ENCODE measurements at places on chromosomes 12 and 14.

DNA sequence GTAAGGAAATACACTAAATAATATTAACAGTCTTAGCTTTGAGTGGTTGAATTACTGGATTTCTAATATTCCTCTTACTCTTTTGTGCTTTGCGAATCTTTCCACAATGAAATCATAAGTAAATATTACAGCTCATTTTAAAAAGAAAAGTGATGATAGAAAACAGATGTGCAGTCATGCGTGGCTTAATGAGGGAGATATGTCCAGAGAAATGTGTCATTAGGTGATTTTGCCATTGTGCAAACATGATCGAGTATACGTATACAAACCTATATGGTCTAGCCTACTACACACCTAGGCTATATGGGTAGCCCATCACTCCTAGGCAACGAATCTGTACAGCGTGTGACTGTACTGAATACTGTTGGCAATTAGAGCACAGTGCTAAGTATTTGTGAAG lies 59.3 kb downstream of the SLC15A5 start:
- DNase-seq = no peak

DNA sequence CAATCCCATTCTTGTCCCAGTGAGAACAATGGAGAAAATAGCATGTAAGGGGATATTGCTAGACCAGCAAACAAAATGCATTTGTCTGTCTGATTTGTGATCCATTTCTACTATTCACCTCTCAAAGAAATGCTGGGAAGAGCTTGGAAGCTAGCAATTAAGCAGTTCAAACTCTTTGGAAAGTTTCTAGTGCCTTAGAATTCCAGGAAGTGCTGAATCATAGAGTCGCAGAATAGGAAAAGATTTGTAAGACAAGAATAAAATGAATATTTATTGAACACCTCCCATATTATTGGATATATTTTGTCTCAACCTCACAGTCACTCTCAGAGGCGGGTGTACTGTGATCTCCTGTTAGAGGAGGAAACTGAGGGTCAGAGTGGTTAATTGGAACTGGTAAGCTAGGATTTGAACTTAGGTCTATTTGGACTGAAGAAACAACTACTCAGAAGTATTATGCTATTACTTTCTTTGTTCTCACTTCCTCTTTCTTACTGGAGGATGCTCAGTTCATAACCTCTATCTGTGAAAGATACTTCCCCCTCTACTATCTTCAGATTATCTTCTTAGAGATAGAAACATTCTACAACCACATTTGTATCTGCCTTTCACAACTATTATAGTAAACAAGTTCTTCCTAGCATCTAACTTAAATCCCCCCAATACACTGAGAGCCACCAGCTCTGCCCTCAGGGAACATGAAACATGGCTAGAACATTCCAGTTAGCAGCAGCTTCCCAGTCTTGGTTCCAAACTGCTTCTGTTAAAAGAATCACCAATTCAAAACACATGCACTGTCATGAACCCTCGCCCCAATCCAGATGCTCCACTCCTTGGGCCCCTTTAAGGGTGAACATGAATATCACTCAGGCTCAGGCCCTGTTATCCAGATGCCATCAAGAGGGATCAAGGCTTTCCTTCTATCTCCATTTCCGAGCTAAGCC lies 64.2 kb downstream of the DRAM1 start:
- no peak for DNase-seq

- no peak for DNase-seq
These were observed 4.5 kb downstream of the TMEM117 start for GRCh38 chr12:43840338-43840737.

GRCh38 chr14:54443981-54444380 lies 2.8 kb upstream of the CNIH1 start:
- DNase-seq = no peak

GRCh38 chr14:74932401-74932901 lies 9.4 kb upstream of the RPS6KL1 start:
- no peak for DNase-seq

GRCh38 chr12:109432842-109433304 lies 44.2 kb downstream of the KCTD10 start:
- peak; percentile 66 for DNase-seq

All from MG63 (cell line).